SW 1271 (cell line): ENCODE measurements at places on chromosomes 12 and 14.

GRCh38 chr12:3216726-3217682 is 139.8 kb downstream of the TSPAN9 start:
- no peak for DNase-seq

DNA sequence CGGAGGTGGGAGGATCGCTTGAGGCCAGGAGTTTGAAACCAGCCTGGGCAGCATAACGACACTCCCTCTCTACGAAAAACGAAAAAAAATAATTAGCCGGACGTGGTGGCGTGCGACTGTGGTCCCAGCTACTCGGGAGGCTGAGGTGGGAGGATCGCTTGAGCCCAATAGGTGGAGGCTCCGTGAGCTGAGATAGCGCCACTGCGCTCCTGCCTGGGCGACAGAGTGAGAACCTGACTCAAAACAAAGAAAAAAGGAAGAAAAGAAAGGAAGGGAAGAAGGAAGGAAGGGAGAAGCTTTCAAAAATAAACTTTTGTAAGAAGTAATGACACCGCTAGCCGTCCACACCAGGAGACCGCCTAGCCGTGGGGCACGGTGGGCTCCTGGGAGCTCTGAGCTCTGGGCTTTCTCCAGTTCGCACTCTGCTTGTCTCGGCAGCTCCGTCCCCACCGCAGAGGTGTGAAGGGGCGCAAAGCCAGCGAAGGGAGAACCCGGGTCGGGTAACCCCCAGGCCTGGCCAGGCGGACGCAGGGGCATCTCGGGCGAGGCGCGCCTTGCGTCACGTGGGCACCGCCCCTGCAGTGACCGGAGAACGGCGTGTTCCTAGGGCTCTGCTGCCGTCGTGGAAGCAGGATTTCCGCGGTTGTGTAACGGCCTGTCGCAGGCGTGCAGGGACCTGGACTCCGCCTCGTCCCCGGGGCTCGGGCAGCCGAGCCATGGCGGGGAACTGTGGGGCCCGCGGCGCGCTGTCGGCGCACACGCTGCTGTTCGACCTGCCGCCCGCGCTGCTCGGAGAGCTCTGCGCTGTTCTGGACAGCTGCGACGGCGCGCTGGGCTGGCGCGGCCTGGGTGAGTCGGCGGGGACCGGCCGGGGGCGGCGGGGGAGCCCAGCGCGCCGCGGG is at the start of gene IRAK3:
Gene IRAK3 (plus strand): TSS at position 631 of the 902 bp plus-strand sequence. CDS start 86 bp downstream, at position 717.
- no peak for DNase-seq

GRCh38 chr12:54142114-54142475 is 46.7 kb downstream of the SMUG1 start:
- no peak for DNase-seq

GRCh38 chr12:104407922-104408321 is 48.8 kb upstream of the CHST11 start:
- DNase-seq, result no peak

DNA sequence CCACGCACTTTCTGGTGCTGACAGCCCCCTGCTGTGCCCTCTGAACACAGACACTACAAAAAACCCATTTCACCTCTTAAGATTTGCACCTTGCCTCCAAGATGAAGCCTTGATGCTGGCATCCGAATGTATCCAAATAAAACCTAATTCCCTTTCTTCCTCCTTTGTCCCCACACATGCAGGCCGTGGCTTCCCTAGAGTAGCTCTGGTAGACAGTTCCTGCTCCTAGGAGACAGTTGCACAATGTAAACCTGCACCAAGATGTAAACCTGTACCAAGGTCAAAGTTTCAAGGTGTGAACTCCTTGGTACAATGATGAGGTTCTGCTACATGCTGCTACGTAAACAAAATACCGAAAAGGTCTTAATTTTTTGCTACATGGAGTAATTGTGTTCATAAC is 625 bp upstream of the ABHD12B start:
- no peak for DNase-seq
